Kasumi-1 (cell line): ENCODE measurements at places on chromosomes 5 and 9.

GRCh38 chr9:126965541-126966428 lies 51.2 kb downstream of the RALGPS1 start:
- peak; percentile 81 for DNase-seq

DNA sequence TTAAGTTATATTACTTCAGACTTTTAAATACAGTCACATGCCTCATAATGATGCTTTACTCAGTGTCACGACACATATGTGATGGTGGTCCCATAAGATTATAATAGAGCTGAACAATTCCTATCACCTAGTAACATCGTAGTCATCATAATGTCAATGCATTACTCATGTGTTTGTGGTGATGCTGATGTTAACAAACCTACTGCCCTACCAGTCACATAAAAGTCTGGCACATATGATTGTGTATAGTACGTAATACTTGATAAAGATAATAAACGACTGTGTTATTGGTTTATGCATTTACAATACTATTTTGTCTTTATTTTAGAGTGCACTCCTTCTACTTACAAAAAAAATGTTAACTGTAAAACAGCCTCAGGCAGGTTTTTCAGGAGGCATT lies 103.7 kb downstream of the PAM start:
- DNase-seq, result no peak

- no peak for DNase-seq
Observed at GRCh38 chr9:1757186-1757585, 258.0 kb upstream of the SMARCA2 start.

DNA sequence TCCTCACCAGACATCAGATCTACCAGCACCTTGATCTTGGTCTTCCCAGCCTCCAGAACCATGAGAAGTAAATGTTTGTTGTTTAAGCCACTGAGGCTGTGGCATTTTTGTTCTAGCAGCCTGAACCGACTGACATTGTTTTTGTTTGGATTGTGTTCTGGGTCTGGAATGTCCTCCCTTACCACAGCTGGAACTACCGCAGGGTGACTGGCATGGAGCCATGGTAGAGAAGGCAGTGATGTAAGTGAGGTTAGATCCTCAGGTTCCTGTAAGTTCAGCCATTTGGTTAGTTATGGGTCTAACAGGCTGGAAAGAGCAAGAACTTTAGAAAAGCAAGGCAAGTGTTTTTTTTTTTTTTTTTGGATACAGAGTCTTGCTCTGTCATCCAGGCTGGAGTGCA lies 209.3 kb downstream of the DAB2IP start:
- no peak for DNase-seq

GRCh38 chr9:136729144-136729543 lies 13.6 kb downstream of the LCN10 start:
- DNase-seq, result peak; percentile 69
